ENCODE measurements at places on chromosomes 3 and 15.

DNA sequence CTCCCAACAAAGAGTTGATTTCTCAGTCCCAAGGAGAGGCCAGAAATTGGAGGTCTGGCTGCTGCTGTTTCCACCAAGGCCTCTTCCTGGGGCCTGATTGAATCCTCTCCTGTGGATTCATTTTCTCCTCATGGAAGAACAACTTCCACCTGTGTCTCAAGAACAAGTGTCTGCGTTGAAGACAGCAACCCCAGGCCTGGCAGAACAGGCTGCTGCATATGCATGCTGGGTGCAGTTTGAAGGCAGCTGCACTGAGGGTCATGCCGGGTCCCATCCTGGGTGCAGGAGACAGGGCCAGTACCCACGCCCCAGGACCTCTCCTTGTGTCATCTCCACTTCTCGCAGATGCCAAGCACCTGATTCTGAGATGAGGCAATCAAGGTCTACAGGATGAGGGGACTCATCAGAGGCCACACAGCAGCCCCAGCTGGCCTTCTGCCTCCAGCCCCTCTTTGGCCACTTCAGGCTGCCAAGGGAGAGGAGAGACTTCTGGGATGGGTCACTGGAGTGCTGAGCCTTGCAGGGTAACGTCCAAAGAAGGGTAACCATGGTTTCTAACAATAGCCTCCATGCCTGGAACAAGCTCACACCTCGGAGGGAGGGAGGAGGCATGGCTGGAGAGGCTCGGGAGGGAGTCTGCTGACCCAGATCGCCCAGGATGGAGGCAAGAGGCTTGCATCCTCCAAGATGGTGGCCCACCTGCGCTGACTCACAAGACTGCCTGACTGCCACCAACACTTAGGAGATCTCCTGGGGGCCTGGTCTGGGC lies 30.0 kb downstream of the HCN4 start:
- H3K4me3 ChIP-seq = no peak overlapping the region
- no peaks in the 10 kb centered on the region for H3K27me3 ChIP-seq
- DNase-seq = no peak
- H3K4me1 ChIP-seq = peaks cover 8% of the 10 kb centered on the region
- no peak overlapping the region for H3K27ac ChIP-seq

DNA sequence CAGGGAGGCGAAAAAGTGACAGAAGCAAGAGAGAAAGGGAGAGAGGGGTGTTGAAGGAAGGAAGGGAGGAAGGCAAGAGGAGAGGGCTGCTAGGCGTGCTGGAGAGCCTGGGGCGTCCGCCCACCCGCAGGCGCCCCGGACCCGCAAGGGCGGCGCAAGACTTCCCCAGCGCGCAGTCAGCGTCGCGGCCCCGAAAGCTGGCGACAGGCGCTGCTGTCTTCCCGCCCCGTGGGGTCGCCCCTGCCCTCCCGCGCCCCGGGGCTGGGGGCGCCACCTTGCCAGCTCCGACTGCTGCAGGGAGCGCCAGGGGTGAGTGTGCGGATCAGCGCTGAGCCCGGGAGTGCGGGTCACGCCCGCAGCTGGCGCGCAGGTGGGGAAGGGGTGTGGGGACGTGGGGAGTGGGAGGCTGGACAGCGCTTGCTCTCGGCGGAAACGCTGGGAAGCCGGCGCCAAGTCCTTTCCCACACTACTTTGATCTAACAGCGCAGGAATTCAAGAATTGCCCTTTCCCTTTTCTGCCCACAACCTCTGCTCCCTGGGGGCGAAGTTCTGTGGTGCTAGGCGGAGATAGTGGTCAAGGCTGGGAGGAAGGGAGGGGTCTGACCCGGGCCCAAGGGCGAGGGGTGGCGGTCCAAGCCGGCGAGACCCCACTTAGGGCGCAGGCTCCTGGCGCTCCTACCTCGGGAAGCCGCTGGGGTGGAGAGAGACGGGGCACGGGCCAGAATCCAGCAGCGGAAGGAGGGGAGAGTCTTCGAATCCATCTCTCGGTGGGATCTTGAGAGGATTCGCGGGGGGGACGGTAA lies 266.1 kb downstream of the CGGBP1 start:
- no peaks in the 10 kb centered on the region for H3K36me3 ChIP-seq
- H3K4me1 ChIP-seq = no peaks in the 10 kb centered on the region
- DNase-seq = no peak
- no peaks in the 10 kb centered on the region for H3K27me3 ChIP-seq
- peak within 1 kb of the TSS; percentile 47 for H3K4me3 ChIP-seq

GRCh38 chr15:62966294-62967078 lies 76.1 kb upstream of the TPM1 start:
- H3K4me3 ChIP-seq = no peak overlapping the region
- no peaks in the 10 kb centered on the region for H3K4me1 ChIP-seq
- H3K27ac ChIP-seq = no peak overlapping the region

DNA sequence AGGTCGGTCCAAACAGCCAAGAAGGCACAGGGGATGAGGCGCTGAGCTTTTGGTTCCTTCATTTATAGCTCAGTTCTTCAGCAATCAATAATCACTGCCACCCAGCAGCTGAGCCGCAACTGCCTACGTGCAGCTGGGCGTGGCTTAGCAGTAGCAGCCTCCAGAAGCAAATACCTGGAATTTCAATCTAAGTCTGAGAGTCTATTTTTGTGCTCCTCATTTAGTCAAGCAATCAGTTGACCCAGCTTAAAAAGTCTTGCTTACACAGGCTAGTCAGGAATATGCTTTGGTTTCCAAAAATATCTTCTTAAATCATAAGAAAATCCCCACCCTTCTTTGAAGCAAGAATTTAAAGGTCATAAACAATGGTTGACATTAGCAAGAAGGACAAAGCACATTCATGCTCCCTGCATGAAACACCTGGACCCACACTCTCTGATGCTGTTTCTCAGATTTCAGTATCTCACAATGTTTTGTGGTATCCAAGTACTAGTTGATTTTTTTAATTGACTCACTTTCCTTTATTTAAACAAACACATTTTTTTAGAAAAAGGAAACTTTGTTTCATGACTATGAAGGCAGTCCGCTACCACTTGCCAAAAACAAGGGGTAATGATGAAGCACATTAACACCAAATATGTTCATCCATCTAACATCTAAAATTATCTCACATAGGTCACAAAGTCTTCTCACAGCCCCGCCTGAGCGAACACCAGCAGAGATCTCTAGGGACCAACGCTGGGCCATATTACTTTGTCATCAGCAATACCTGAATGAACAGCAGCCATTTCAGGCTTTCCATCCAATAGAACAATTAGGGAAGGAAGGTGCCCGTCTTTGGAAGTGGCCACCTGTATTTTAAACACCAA lies 106.1 kb downstream of the OXNAD1 start:
- DNase-seq = no peak
- peaks cover 61% of the 10 kb centered on the region for H3K4me1 ChIP-seq
- H3K36me3 ChIP-seq = no peaks in the 10 kb centered on the region
- H3K27ac ChIP-seq = peak overlapping the region; percentile 61

- H3K27me3 ChIP-seq = no peaks in the 10 kb centered on the region
- DNase-seq = no peak
- no peaks in the 10 kb centered on the region for H3K36me3 ChIP-seq
- peak overlapping the region; percentile 75 for H3K27ac ChIP-seq
Observed at GRCh38 chr15:98884894-98885293, 122.7 kb downstream of the PGPEP1L start.

DNA sequence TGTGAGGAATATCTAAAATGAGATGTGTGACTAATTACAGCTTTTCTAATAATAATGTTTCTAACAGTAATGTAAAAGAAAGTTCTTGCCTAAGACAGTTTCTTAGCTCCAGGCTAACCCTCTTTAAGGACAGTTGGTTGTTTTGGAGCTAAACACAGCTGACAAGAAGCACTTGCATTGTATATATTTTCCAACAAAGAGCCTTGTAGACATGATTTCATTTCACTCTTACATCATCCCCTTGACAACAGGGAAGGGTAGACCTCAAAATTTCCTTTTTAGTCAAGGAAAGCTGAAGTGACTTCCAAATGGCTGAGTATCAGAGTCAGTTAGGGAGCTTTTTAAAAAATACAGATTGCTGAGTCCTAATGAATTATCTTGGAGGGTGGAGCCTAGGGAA lies 4.1 kb downstream of the ARID3B start:
- H3K4me1 ChIP-seq = no peaks in the 10 kb centered on the region
- H3K36me3 ChIP-seq = no peaks in the 10 kb centered on the region
- no peak overlapping the region for H3K27ac ChIP-seq
- H3K4me3 ChIP-seq = no peak overlapping the region
- no peaks in the 10 kb centered on the region for H3K27me3 ChIP-seq

Measured in right atrium auricular region (tissue), 2 donors.